ENCODE measurements at places on chromosomes 6 and 20. TPM values are rescaled to one million over a fixed set of nuclear protein-coding genes. Genes with fewer than 3 reads are reported as not detected.

Gene RIMS4
- not detected for total RNA-seq

Gene SEC63
- total RNA-seq, result 68.2 TPM

Gene C6orf141
- total RNA-seq, result not detected

Gene METTL24
- total RNA-seq, result 1.9 TPM

Gene UBD
- not detected for total RNA-seq

Gene TNF
- total RNA-seq, result 0.60 TPM

Gene HLA-DOB
- total RNA-seq, result 0.45 TPM

Gene CLVS2
- 0.05 TPM for total RNA-seq

Gene GRM1
- total RNA-seq, result 4.6 TPM

Gene RIPOR2
- total RNA-seq, result 4.2 TPM

Gene IPCEF1
- 2.3 TPM for total RNA-seq

Gene CST7
- 1.6 TPM for total RNA-seq

Gene ULBP1
- 0.18 TPM for total RNA-seq

Gene EPPIN
- total RNA-seq, result not detected

Gene SRSF12
- 0.11 TPM for total RNA-seq

Gene CHMP4B
- 94.3 TPM for total RNA-seq

Gene TGIF2
- total RNA-seq, result 5.2 TPM

Gene SMOC2
- total RNA-seq, result 10.6 TPM

Gene CEP57L1
- total RNA-seq, result 11.2 TPM

Gene ZNF512B
- total RNA-seq, result 12.6 TPM

Gene BEND3
- total RNA-seq, result 0.78 TPM

Gene HRH3
- total RNA-seq, result not detected

Gene TOP1
- total RNA-seq, result 21.7 TPM

Gene FILIP1
- total RNA-seq, result 211 TPM

Gene ELMO2
- total RNA-seq, result 31.2 TPM

Gene EFCAB8
- not detected for total RNA-seq

Gene OLIG3
- total RNA-seq, result not detected

Gene PI16
- 24.7 TPM for total RNA-seq

Gene ALDH8A1
- total RNA-seq, result 0.20 TPM

Gene ZNF391
- total RNA-seq, result 0.93 TPM

Gene CD109
- total RNA-seq, result 6.8 TPM

Gene OSBPL2
- total RNA-seq, result 52.7 TPM

Gene TFAP2D
- not detected for total RNA-seq

Gene PAK5
- total RNA-seq, result not detected

Gene KIAA1755
- total RNA-seq, result 4.2 TPM

Gene MYL9
- total RNA-seq, result 1,716 TPM

Gene C20orf141
- total RNA-seq, result not detected

Gene ZBTB9
- total RNA-seq, result 5.4 TPM

Gene ACTL10
- 0.18 TPM for total RNA-seq

Gene PRND
- total RNA-seq, result 0.06 TPM

Gene ANKS1A
- 32.1 TPM for total RNA-seq

Gene PROKR2
- not detected for total RNA-seq

Gene TFAP2C
- total RNA-seq, result 0.19 TPM

Gene PPIL1
- 43.2 TPM for total RNA-seq

Gene OOEP
- total RNA-seq, result not detected

Gene EDN1
- 3.4 TPM for total RNA-seq

Gene TINAG
- total RNA-seq, result 1.0 TPM

Gene ALDH5A1
- 30.3 TPM for total RNA-seq

Gene CASS4
- total RNA-seq, result 0.32 TPM

Gene MUCL3
- not detected for total RNA-seq

Gene DNAAF9
- total RNA-seq, result 19.5 TPM

Data from heart right ventricle (tissue), 16 donors.